Astrocyte (in vitro differentiated cells and primary cell): ENCODE measurements at places on chromosomes 13 and 19.
A peak's percentile ranks its signal among the peaks of the same experiment; 100 is the strongest.

- DNase-seq = no peak
These were observed 3.2 kb downstream of the PDX1 start for GRCh38 chr13:27922883-27923612.

DNA sequence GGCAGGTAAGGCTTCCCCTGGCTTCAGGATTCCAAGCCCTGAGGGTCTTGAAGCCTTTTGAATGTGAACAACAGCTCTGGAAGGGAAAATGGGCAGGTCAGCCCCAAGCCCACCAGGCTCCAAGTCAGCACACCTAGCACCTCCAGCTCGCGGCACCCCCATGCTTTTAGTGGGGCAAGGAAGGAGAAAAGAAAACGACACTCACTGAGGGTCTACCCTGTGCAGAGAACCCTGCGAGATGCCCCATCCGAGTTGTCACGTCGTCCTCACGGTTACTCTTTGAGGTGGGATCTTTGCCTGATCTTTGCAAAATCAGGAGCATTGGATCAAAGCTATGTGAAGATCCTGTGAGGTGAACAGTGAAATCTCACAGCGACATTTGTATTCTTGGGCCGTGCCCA, 5.7 kb upstream of the F10 start:
- no peak for DNase-seq

DNA sequence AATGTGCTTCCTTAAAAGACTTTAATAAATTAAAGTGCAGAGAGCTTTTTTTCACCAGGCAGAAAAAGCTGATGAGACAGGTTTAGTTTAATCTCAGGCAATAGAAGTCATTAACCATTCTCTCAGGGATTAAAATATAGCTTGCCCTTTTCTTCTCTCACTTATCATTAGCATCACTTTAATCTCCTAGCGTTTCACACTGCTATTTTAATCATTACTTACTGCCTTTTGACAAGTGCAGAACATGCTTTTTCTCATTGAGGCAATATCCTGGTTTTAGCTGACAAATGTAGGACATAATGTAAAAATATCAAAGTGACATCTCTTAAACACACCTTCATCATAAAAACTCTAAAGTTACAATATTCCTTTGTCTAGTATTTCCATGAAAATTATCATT, 94.6 kb downstream of the DACH1 start:
- DNase-seq = no peak

DNA sequence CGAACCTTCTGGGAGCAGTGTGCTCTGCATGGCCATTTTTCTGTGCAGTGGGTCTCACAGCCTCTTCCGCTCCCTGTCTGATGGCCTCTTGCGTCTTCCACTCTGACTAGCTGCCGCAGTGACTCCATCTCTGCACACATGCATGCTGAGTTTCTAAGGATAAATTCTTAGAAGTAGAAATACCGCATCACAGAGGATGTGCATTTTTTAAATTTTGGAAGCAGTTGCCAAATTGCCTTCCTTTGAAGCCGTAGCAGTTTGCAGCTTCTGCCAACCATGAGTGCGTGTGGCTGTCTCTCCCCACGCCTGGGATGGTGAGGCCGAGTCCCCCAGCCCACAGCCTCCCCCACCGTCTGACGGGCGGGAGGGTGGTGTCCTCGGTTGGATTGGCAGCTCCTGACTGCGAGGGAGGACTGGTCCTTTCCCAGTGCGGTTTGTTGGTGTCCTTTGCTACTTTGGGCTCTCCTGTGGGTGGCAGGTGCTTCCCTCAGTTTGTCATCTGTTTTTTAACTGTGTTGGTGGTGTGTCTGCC, 9.8 kb downstream of the FZR1 start:
- peak; percentile 54 for DNase-seq

DNA sequence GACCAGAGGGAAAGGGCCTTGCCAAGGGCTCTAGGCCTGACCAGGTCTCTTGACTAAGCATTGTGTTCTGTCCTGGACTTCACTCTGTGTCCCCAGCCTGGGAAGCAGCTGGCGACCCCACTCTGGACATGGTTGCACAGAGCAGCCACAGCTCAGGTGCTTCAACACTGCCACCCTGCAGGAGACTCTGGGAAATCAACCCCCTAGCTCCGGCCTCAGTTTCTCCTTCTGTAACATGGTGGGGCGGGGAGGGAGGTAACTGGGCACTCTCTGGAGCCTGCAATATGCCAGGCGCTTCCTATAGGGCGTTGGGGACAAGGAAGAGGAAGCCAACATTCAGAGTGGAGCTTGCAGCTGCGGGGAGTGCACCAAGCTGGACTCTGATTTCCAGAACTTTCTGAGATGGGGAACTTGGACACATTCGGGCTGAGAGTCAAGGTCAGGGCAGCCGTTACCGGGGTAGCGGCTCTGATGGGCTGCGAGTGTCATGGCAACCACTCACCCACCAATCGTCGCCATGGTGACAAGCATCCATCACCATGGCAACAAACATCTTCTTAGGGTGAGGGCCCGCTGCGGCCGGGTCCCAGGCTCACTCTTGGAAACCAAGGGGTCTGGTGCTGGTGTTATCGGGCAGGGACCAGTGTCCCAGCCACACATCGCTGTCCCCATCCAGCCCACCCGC, 12.8 kb downstream of the F2RL3 start:
- DNase-seq = no peak

DNA sequence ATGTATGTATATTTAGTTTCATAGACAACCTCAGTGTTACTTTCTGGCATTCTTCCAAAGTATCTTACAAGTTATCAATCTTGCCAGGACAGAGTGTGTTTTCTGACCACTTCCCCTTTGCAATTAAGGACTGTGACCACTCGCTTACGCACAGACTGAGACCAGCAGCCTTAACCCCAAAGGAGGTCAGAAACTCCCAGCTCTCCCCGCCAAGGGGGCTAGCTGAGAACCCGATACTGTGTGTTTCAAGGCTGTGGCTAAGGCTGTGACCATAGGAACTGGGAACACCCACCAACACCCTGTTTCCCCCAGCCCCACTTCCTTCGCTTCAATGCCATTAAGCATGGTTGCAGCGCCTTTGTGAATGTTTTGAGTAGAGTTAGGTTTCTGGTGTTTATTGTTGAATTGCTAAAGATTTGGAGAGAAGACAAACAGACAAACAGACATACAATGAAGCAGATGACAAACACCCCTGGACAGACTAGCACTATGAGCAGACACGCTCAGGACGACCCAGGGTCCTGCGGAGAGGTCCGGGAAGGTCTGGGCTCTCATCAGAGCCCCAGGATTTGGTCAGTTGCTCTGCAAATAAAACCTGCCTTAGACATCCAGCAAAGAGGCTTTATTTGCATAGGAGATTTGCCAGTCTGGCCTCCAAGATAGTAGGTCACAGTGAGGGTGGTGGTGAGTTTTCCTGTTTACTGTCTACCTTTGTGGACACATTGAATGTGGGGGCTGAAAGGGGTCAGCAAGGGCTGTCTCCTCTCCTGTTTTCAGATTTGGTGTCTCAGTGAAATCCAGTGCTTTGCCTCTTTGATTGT, 25.0 kb upstream of the TNFSF11 start:
- peak; percentile 37 for DNase-seq

GRCh38 chr13:73521290-73521624, 462.5 kb downstream of the KLF5 start:
- DNase-seq = no peak

DNA sequence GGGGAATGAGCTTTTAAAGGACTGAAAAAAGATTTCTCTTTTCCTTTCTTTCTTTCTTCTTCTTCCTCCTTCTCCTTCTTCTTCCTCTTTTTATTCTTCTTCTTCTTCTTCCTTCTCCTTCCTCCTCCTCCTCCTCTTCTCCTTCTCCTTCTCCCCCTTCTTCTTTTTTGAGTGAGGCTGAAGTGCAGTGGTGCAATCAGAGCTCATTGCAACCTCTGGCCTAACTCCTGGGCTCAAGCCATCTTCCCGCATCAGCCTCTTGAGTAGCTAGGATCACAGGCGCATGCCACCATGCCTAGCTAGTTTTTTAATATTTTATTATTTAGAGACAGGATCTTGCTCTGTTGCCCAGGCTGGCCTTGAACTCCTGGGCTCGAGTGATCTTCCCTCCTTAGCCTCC, 120.9 kb upstream of the KL start:
- no peak for DNase-seq

- no peak for DNase-seq
These were observed 6.4 kb downstream of the KANK3 start for GRCh38 chr19:8336660-8337059.

DNA sequence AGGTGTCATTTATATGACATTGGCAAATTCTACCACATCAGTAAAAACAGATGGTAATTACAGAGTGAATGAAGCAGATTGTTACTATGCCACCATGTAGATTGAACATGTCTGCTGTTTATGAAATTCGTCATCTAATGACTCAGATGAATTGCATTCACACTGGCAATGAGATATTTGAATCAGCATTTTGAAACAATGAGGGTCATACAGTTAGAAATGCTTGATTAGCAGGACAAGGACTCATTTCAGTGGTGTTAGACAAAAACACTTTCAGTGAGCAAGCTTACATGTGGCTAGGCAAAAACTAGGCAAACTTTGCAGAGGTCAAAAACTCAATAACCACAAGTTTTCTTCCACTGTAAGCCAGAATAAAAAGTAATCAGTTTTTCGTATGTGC, 1165.0 kb downstream of the SLITRK1 start:
- peak; percentile 85 for DNase-seq

- DNase-seq = no peak
These were observed 30.7 kb downstream of the MIPEP start for GRCh38 chr13:23858546-23858945.

GRCh38 chr19:41233748-41234240, 14.8 kb downstream of the AXL start:
- no peak for DNase-seq

DNA sequence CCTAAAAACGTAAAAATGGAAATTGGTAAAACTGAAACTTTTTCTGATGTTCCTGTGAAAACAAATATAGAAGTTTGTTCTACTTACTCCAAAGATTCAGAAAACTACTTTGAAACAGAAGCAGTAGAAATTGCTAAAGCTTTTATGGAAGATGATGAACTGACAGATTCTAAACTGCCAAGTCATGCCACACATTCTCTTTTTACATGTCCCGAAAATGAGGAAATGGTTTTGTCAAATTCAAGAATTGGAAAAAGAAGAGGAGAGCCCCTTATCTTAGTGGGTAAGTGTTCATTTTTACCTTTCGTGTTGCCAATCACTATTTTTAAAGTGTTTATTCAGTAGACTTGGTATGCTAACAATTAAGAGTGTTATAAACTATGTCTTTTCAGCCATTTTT, 25.6 kb downstream of the BRCA2 start:
- no peak for DNase-seq

DNA sequence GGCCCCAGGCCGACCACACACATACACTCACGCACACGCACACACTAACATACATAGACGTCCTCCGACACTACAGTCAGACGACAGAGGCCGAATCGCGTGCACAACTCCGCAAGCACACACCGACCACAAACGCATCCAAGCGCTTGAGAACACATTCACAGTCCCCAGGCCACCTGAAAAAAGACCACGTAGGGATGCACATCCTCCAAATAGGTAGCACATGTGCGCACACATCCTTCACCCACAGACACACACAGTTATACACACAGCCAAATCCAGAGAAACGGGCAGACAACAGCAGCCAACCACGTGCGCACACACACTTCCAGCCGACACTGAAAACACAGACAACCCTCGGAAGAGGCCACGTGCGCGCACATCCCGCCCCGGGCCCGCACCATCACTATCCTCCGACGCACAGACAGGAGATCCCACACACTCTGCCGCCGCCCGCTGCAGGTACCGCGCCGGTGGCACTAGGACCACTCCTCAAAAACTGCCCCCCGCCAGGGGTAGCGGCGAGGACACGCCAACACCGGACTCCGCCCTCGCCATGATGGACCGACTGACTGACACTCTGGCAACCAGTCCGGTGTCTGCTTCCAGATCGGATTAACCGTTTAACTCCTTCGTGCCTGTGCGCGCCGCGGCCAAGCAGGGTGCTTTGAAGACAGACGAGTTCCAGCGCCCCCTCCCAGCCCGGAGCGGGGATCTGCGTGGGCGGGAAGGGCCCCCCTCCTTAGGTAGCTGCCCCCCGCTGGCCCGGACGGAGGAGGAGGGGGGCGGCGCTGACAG, 493 bp upstream of the PDE4A start:
- DNase-seq = peak; percentile 68

DNA sequence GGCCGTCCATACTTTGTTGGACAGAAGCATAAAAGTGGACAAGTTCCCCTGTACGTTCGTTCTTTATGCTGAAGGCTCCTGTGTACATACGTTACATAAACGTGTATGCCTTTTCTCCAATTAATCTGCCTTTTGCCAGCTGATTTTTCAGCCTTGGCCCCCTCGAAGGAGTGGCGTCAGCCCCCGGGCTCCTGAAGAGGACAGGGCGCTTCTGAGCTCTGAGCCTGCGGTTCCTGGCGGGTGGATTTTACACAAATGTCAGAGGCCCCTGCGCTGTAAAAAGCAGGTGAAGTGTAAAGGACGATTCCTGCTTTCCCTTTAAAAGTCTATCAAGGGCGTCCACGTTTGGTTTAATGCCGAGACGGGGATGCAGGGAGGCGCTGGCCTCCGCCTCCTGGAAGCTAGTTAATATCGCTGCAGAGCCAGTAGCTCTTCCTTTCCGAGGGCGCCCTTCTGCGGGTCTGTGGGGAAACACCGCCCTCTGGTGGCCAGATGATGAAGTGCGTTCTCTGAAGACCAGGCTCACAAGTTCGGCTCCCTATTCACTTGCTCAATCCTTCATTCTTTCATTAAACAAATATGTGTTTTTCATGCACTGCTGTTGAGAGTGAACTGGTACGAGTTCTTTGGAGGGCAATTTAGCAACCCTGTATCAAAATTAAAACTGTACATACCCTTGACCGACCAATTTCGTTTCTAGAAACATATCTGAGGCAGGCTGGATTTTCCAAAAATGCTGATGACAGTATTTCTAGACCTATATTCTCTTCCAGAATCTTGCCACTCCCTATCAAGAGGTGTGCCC, 62.0 kb downstream of the GPR12 start:
- DNase-seq = peak; percentile 46

GRCh38 chr13:32001154-32001768, 30.3 kb upstream of the FRY start:
- peak; percentile 18 for DNase-seq

DNA sequence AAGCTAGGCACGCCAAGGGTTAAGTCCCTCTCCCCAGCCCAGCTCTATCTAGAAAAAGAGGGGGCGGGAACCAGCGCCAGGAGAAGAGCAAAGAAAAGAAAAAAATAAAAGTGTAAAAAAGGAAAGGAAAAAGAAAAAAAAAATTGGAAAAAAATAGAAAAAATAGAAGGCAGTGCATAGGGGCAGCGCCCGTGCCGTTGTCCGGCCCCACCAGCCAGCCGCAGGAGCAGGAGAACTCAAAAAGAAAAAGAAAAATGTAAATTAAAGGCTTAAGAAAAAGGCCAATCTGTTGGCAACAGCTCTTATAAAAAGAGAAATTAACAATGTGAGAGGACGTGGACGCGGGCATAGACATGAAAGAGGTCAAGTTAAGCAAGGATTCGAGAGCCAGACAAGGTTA, 105.4 kb upstream of the ZNF98 start:
- DNase-seq = no peak

- no peak for DNase-seq
These were observed 572.6 kb upstream of the KLF12 start for GRCh38 chr13:74706801-74707200.

- DNase-seq = no peak
These were observed 47.5 kb upstream of the ZNF43 start for GRCh38 chr19:21883516-21883915.

GRCh38 chr13:109235901-109236300, 550.5 kb downstream of the IRS2 start:
- no peak for DNase-seq
